ENCODE measurements at places on chromosomes 12 and 14.

GRCh38 chr12:50620109-50620977 lies 115.6 kb downstream of the DIP2B start:
- DNase-seq = no peak

- DNase-seq = no peak
Observed at GRCh38 chr12:89016970-89017778, 335.1 kb downstream of the DUSP6 start.

DNA sequence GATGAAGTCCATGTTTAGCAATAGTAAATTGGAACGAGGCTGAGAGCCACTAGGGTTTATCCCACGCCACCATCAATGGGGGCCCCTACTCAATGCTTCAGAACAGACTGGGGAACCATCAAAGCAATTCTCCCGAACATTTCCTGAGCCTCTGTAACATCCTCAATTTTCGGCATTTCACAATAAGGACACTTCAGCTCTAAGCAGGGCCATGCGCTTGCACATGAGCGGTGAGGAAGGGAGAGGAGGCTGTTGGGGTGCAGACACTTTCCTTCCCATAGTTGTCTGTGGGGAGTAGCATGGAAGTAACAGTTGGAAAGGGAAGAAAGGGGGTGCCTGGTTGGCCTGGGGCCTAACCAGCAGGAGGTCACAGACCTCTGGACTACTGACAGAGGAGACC lies 129.9 kb upstream of the PRMT8 start:
- no peak for DNase-seq

GRCh38 chr12:49535921-49536525 lies 2.8 kb upstream of the KCNH3 start:
- no peak for DNase-seq

GRCh38 chr12:51836827-51837173 lies 11.7 kb downstream of the FIGNL2 start:
- DNase-seq = no peak

GRCh38 chr12:47387994-47388393 lies 308.2 kb upstream of the AMIGO2 start:
- no peak for DNase-seq

DNA sequence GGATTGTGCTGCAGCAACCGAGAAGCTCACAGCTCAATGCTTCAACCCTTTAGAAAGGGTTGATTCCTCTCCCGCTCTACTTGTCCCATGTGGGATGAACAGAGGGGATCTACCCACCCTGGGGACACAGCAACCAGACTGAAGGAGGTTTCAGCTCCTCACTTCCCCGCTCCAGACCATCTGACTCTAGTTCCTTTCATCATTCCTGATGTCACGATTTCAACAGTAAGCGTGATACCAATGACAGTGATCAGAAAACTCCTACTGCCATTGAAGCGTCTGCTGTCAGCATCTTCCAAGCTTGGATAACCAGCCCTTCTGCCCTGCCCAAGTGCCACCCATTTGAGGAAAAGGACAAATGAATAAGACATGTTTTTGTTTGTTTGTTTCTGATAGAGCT lies 14.3 kb downstream of the SERPINA1 start:
- DNase-seq = no peak

DNA sequence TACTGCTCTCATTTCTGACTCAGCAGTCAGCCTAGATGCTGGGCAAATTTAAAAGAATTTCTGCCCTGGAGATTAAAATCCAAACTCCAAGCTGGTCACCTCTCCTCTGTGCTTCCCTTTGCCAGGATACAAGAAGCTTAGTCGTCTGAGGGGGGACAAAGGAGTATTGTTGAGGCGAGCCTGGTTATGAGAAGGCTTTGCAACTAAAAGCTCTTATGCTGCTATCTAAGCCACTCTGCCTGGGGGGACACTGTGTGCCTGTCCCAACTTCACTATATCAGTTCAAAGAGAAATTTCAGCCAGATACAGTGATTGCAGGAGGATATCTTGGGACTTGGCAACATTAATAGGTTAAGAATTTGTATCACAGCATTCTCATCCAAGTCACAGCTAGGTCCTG lies 10.8 kb upstream of the PLEKHH1 start:
- DNase-seq = no peak

DNA sequence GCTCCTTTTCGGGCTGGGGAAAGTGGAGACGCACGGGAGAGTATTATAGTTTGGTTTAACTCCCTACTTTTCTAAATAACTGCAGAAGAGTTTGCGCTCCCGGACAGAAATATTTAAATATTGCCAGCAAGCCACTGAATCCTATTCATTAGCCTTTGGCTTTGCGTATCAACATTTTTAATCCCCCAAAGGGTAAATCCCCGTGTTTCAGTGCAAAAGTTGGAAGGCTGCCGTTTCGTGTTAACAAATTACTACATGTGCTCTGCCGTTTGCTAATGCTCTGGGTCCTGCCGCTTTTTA lies 372 bp upstream of the DPF3 start:
- no peak for DNase-seq

DNA sequence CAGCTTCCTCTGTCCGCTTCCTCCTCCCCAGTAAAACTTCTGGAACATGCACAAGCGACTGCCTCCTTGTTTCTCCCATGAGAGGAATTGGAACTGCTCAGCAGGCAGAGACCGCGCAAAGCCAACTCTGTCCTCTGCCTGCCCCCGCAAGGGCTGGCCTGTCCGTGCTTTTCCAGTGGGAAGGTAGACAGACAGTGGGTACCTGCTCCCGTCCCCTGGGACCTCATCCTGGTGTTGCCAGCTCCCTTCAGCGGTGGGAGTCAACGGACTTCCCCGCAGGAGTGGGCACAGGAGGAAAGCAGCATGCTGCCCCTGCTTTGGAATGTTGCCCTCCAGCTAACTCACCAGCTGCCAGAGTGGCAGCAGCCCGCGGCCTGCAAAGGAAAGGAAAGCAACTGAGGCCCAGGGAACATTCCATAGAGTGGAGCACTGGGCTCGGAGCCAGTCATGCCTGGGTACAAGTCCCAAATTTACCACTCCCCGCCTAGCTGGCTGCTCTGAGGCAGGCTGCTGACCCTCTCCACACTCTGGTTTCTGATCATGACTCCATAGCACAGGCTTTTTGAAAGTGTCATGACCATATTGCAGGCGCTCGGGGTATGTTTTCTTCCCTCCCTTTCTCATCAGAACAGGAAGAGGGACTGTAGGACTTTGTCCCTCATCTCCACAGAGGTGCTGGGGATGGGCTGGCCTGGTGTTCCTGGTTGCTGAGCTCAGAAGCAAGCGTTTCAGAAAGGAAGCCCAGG lies 89.2 kb upstream of the CLMN start:
- DNase-seq = no peak

DNA sequence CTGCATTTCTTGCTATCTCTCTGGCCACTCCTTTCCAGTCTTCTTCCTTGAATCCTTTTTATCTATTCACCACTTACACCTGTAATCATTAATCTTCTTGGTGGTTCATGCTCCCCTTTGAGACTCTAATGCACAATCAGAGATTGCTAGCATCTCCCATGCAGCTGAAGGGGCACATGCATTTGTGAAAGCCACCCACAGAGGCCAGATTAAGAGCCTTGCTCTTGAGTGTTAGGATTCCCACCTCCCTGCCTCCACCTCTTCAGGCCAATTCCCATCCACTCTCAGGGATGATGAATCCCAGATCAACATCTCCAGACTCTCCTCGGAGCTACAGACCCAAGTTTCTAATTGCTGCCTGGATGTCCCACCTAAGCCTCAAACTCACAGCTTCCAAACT lies 19.4 kb upstream of the KRT18 start:
- no peak for DNase-seq

DNA sequence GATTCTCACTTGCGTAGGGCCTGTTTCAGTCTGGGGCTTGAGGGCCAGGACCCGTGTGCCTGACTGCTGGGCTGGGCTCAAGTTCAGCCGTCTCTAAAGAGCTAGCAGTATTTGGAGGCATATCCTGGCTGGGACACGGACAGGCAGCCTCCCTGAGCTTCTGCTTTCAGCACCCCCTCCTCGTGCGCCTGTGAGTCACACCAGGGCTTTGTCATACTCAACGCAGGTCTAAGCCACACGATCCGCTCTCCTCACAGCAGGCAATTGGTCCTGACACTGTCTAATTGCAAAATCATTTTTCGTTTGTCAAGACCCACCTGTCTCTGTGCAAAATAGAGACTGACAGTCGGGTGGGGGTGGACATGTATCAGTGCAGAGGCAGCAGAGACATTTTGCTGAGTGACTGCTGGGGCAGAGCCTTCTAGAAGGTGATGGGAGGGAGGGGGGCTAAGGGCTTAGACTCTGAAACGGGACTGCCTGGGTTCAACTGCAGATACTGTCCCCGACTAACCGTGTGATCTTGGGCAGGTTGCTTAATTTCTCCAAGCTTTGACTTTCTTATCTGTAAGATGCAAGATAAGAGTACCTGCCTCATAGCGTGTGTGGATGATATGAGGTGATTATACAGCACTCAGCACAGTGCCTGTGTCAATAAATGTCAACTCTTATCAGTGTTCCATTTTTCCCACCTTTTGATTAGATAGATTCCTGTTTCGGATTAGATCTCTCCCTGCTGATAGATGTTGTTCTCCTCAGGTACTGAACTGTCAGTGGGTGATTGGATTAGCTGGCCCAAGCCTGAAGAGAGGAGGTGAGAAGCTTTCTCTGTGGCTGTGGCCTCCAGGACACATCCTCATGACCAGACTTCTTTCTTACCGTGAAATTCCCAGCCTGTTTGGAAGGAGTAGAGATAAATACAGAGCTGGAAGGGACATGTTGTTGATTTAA lies 53.1 kb downstream of the KCNA1 start:
- DNase-seq = no peak

DNA sequence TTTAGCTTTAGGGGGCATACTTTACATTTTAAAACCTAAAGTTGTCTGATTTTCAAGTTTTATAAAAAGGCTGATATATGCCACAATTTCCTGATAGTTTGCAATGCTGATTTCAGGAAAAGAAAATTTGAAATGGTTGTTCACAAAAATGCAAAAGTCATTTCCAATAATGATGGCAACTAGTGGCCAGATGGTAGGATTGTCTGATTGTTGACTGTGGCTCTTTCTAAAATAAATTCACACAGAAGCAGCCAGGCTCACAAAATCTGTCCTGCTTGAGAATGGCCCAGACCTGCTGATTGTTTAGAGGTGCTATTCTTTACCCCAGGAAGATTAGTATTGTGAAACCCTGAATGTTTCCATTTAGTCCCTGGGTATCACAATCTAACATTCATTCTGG lies 220.3 kb downstream of the NELL2 start:
- DNase-seq = no peak

DNA sequence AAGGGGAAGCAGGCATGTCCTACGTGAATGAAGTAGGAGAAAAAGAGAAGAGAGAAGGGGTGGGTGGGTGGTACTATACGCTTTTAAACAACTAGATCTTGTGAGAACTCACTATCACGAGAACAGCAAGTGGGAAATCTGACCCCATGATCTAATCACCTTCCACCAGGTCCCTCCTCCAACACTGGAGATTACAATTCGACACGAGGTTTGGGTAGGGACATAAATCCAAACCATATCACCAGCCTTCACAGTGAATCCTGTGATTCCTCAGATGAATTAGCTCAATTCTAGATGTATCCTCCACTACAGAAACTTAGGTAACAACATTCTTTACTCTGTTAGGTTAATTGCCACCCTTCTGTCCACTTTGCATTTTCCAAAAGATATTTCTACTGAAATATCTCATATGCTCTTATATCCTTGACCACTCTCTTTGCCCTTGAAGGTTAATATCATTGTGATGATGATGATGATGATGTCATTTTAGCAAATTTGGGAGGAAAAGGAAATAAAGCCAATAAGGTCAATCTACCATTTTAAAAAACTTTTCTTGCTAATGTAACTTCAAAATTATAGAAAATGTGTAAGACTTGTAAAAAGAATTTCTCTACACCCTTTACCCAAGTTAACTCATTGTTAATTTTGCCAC lies 23.2 kb upstream of the CCNT1 start:
- no peak for DNase-seq

DNA sequence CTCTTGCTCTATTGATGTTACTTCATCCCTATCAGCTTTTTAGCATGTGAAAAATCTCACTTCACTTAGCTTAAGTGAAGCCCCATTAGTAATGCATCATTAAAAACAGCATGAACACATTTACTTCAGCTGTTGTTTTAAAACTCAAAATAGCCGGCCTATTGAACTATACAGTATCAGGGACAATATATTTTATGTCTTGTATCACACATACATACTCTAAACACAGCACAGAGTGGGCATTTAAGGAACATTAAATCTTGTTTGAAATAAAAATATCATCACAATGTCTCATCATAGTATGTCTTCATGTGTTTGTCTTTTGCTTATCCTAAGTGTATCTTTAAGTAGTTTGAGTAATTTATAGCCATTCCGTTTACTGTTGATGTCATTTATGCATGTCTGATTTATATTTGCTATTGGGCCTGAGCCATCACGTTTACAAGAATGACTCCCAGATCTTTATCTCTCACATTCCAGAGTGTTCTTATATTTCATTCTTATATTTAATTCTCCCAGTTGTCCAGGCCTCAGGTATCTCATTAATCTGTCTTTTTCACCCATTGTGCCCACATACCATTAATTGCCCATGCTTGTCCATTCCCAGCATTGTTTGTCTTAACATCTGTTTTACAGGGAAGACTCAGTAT lies 57.5 kb downstream of the ARHGAP5 start:
- no peak for DNase-seq

GRCh38 chr14:96263347-96264199 lies 7.6 kb downstream of the BDKRB1 start:
- no peak for DNase-seq

DNA sequence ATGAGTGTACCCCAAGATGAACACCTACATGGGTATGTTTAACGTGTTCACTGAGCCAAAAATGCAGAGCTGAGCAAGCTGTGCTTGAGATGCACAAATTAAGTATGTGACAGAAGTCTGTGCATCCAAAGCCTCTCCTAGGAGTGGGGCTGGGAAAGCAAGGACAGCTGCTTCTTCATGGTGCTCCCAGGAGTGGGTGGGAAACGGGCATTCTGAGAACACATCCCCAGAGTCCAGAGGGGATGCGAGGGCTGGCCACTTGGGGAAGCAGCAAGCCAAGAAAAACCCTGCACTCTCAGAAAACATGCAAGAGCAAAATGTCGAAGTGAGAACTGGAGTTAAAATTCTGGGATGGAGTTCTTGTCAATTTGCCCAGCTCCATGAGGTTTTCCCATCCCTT lies 414.3 kb downstream of the BCAT1 start:
- no peak for DNase-seq
